ENCODE measurements at places on chromosomes 1 and 21.

DNA sequence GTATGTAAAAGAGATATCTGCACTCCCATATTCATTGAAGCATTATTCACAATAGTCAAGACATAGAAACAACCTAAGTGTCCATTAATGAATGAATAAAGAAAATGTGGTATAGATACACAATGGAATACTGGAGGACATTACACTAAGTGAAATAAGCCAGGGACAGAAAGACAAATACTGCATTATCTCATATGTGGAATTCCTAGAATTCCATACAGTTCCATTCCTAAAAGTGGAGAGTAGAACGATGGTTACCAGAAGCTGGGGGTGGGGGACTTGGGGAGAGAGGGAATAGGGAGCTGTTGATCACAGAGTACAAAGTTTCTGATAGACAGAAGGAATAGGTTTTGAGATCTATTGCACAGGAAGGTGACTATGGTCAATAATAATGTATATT is 7.4 kb downstream of the TMED5 start:
- no peak for DNase-seq

GRCh38 chr1:239023732-239024360 is 362.5 kb upstream of the CHRM3 start:
- no peak for DNase-seq

GRCh38 chr1:33080373-33080772 is 580 bp upstream of the AZIN2 start:
- DNase-seq, result no peak

DNA sequence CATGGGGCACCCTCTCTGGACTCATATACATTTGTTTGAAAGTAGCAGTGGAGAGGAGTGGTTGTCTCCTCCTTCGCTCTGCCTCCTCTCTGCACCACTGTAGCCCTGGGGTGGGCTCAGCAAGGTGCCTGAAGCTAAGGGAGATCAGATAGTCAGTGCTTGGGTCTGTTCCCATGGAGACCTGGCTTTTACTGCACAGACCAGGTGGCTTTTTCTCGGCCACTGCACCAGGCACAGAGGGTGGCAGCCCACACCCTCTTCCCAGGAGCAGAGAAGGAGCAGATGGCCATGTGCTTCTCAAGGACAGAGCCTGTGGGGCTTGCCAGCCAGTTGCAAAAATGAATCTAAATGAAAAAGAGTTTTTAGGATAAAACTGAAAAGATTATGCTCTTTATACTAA is 123.4 kb upstream of the KCNK1 start:
- no peak for DNase-seq

DNA sequence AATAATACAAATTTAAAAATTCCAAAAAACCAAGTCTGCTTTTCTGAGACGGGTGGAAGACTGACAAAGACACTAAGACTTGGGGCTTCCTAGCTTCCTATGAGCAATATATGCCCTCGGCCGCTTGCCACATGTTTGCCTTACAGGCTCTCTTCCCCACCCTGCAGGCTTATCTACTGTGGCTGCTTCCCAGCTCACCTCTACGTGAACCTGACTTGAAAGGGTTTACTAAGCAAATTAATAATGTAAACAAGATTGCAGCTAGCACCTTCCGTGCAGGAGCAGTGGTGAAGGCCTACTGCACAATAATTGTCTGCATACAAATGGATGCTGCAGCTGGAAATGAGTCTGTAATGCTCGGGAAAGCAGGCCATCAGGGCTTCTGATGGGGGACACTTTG is 152.9 kb upstream of the DAB1 start:
- no peak for DNase-seq

DNA sequence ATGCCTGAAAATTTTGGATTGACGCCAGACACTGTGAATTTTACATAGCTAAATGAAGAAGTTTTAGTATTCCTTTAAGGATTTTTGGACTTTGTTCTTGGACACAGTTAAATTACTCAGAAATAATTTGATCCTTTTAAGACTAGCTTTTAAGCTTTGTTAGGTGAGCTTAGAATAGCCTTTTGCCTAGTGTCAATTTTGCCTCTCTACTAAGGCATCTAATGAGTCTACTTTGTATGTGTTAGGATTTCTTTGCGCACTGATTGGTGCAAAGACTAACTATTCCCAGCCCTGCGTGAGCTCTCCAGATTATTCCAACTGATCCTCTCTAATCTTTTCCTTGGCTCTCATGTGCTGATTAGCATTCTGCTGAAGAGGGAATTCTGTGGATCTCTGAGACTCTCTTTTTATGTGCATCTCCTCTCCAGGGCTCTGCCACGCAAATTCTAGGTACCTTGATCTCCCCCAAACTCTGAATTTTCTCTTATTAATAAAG is 128.1 kb upstream of the BCL9 start:
- DNase-seq, result no peak

- DNase-seq, result no peak
Measured at GRCh38 chr1:180927841-180928240, 15.1 kb downstream of the KIAA1614 start.

GRCh38 chr1:91570120-91570448 is 69.4 kb downstream of the CDC7 start:
- DNase-seq, result no peak

DNA sequence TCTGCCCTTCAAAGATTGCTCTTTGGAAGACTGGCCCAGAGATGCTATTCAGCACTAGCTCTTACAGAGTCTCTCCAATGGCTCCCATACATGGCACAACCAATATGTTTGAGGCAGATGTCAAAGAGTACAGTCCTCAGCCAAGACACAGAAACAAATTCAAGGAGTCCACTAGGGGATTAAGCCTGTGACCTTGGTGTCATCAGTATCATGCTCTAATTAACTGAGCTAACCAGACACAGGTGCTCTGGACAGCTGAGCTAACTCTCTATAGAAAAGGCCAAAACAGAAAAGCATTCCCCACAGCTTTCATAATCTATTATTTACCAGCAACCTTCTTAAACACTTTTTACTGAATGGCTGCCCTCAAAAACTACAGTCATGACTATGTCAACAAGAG is 666.0 kb upstream of the PLXNA2 start:
- no peak for DNase-seq

- no peak for DNase-seq
Measured at GRCh38 chr1:26158908-26159742, at the start of gene FAM110D. FAM110D (plus strand) TSS chr1:26159079; CDS start chr1:26161292, 2,213 bp downstream.

DNA sequence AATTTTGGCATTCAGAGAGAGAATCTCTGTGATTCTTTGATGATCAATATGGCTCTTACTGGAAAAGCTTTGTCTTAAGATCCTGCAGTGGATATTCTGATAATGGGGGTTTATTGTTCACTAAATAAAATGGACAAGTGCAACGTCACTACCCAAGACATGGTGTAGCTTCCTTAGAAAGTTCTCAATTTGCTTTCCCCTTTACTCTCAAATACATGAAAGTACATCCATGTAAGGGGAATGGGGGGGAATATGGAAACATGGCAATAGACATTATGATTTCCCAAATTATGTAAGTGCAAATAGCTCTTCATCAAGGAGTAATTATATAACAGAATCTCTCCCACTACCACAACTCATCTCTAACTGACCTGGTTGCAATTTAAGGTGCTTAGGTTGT is 126.3 kb upstream of the DPYD start:
- no peak for DNase-seq

- peak; percentile 4 for DNase-seq
Measured at GRCh38 chr21:37562920-37563640, 196.5 kb downstream of the DYRK1A start.

- no peak for DNase-seq
Measured at GRCh38 chr1:223076362-223076761, 66.7 kb downstream of the TLR5 start.

GRCh38 chr1:31752952-31753475 is 11.1 kb downstream of the ADGRB2 start:
- DNase-seq, result no peak

GRCh38 chr1:45014321-45015028 is 2.4 kb downstream of the UROD start:
- peak; percentile 77 for DNase-seq

DNA sequence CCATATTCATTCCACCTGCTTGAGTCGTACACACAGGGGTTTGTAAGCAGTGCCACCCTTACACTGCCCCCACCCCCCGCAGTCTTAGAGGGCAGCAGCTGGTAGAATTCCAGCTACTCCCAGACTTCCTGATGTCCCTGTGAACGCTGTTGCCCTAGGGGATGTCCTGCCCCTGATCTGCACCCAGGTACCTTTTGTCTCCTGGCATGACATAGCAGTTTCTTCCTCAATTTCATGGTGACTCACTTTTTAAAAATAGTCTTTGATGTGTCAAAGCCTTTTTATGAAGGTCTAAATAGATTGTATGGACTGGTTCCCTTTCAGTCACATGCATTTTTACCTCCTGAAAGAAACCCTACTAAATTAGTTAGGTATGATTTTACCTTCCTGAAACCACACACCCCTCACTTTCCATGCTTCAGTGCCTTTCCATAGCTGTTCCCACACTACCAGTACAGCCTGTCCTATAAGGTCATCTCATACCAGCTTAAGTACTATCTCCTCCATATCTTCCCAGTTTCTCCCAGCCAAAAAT is 76.4 kb downstream of the ST3GAL3 start:
- DNase-seq, result no peak

DNA sequence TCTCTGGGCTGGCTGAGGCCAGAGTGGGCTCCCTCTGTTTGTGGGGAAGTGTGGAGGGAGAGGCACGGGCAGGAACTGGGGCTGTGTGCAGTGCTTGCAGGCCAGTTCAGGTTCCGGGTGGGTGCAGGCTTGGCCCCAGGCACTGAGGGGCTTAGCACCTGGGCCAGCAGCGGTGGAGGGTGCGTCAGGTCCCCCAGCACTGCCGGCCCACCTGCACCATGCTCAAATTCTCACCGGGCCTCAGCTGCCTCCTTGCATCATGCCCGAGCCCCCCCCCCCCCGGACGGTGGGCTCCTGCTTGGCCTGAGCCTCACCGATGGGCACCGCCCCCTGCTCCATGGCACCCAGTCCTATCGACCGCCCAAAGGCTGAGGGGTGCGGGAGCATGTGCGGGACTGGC is 26.3 kb upstream of the FCGR2A start:
- DNase-seq, result no peak

- no peak for DNase-seq
Measured at GRCh38 chr1:36829066-36829465, 205.2 kb downstream of the GRIK3 start.

GRCh38 chr1:186511761-186512637 is 51.1 kb upstream of the PDC start:
- peak; percentile 41 for DNase-seq

DNA sequence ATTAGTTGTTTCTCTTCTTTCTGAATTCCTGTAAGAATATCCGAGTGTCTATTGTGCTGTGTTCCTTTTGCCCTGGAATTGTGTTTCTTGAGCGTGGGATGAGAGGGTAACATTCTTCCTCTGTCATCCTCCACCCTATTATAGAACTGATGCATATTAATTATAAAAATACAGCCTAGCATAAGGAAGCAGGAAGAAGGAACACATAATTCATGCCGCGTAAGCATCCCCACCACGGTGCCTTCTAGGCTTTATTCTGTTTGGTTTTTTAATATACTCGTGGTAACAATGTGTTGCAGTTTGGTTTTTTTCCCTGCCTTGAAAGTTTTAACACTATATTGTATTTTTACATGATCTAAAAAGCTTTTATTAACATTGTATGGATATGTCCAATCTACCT is 65.7 kb downstream of the GALNT2 start:
- no peak for DNase-seq

DNA sequence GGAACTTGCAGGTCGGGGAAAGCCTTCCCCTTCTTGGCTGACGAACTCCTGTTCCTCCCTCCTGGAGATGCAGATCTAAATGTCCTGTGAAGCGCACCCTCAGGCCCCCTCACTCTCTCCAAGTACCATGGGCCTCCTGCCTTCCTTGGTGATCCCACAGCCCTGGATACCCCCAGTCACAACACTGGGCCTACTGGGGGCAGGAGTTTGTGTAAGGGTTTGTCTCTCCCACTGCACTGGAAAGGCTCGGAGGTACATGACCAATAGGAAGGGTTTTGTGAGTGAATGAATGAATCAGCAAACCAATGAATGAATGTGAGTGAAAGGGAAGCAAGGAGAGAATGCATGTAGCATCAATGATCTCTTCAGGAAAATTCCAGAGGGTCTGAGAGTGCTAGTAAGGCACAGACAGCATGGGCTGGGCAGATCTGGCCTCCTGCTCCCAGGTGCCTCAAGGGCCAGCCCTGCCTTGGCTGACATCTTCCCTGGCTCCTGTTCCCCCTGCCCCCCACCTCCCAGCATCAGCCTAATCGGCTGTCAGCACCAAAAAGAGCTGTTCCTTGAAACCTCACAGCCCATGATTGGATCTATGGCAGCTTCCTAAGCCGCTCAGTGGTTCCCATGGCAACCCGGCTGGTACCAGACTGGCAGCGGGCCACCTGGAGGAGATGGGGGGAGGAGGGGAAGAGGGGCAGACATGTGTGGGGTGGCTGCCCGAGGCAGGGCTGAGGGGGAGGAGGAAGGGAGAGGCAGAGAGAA is 95.8 kb downstream of the VWA5B1 start:
- DNase-seq, result no peak
